NCI-H1694 (cell line): ENCODE measurements at places on chromosomes 11 and 22.
A peak's percentile ranks its signal among the peaks of the same experiment; 100 is the strongest.

DNA sequence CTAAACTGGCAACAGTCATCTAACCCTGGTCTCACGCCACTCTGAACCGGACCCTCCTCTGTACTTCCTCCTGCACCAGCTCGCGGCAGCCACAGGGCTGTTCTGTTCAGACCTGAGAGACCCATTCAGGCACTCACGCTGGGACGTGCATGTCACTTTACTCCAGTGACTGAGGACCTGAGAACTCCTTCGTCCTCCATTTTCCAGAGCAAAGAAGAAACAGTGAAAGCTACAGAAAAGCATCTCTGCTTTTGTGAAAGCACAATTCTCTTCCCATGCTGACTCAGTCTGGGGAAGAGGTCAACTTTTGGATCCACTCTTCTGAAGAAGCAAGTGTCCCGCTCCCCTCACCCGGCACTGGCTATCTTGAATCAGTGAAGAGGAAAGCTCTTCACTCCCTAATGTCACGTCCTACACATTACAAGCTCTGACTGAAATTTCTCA is 24.5 kb downstream of the PISD start:
- DNase-seq, result no peak

DNA sequence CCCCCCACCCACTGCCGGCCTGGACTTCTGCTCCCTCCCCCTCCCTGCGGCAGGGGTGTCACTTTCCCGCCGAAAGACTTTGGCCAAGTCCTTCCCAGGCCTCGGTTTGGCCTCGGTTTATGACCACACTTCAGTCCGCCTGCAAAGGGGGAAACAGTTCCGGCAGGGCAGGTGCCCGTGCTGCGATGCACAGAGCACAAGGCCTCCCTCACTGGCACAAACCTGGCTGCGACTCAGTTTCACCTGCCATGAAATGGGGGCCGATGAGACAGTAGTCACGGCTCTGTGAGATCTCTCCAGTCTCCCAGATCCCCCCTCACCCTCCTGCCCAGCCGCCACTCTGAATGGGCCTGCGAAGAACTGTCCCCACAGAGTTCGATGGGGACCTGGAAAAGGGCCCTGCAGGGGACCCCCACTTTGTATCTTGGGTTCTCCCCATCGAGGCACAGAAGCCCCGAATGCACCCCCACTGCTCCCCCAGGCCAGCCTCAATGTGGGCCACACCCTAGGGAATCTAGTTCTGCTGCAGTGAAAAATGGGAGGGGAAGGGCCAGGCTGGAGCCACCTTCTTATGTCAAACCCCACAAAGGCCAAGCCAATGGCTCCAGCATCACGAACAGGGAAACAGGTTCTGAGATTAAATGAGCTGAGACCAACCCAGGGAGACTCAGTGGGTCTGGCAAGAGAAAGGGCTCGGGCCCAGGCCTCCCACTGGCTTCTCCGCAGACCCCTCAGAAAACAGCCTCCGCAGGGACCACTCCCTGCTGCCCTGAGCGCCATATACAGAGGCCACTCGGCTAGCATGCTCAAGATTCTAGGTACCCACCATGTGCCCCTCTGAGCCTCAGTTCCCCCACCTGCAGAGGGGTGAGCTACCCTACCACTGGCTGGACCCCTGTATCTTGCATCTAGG is 29.0 kb downstream of the ARVCF start:
- no peak for DNase-seq

DNA sequence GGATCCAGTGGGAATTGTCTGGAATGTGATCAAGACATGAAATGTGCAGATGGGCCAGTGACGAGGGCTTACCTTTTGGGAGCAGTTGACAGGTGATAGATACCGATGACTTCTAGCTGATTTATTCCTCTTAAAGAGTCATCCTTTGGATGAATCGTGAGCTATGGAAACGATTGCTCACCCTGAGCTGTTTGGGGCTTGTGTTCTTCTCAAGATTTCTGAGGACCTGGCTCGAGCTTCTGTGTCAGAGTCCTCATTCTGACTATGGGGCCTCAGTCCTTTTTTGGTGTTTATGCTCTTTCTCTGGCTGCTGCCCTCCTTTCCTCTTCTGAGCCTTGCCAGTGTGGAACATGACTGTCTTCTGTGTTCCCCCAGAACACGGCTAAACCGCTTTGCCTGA is 11.9 kb upstream of the AMPD3 start:
- no peak for DNase-seq

GRCh38 chr11:111801135-111801534 is 34.9 kb upstream of the PPP2R1B start:
- no peak for DNase-seq

DNA sequence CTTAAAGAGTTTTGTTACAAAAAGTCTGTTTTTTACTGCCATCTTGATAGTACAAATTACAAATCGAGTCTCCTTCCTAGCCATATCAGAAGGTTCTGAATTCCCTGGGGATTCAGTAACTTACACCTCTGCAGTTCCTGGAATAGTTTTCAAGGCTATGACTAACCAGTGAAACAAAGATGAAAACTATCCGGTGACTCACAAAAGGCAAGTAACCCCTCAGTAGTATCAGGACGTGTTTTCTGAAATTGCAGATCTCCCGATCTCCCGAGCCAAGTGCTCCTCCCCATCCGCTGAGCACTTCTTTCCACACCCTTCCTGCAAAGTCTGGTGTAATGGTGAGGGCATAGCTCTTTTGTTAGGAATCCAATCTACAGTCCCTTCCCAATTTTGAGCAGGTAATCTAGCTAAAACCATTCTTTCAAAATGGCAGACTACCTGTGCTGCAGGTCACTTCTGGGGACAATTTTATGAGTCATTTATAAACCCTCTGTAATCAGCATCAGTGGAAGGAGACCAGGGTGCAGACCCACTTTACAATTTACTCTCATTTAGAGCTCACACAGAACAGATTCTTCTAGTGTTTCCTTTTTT is 7.7 kb downstream of the E2F8 start:
- no peak for DNase-seq

DNA sequence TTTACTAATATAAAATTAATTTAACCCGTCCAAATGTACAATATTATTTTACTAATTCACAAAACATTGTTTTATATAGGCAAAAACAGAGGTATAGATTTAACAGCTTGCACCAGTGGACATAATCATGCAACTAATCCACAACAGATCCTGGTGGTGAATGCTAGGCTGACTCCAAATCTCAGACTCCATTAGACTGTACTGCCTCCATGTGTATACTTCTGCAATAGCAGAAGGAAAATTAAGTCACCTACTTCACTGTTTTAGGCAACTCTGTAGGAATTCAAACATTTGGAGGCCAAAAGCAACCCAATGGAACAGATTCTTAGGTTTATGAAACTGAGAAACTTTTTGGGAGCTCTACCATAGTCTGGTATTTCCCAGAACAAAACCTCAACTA is 30.0 kb upstream of the RAB39A start:
- no peak for DNase-seq

DNA sequence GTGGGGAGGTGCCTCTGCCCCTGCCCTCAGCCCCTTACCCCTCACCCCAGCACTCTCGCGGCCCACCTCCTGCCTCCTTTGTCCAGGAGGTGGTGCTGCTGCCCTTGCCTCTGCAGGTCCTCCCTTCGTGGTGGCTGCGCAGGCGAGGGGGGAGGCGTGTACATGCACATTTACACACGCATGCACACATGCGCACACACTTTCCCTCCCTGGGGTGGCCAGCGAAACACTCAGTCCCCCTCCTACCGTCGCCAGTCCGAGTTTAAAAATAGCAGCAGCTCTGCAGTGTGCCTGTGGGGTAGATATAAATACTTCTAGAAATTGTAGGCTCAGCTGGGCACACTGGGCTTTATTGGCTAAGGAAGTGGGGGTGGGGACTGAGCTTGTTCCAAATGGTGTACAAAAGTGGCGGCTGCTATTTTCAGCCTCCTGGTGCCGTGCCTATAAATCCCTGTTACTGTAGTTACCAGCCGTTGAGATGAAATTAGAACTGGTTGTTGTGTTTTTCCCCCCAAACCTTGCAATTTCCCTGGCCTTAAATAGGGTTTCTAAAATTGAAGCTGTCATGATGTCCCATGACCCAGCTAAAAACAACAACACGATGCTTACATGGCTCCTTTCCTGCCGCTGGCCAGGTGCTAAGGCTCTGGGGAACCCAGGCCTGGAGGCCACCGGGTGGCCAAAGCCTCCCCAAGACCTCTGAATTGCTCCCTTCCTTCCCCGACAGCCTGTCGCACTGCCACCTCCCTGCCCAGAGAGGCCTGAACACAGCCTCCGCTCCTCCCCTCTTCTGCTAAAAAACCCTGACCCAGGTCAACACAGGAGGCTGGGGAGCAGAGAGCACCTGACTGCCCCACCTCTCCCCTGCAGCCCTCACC is 12.4 kb downstream of the PICK1 start:
- DNase-seq, result peak; percentile 38

GRCh38 chr11:16792426-16792825 is 54.0 kb downstream of the C11orf58 start:
- DNase-seq, result no peak

GRCh38 chr22:30291058-30291892 is 2.0 kb upstream of the CASTOR1 start:
- no peak for DNase-seq

DNA sequence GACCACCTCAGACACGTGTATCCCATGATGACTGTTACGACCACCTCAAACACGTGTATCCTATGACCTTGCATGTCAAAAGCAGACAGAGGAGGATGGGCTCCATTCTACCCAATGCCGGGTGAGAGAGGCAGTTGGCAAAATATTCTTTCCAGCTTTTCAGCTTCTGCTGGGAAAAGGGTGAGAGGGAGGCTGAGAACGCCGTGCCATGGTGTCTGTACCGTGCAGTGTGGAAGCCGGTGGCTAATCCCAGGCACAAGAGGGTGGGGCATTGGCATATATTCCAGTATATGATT is 1478.4 kb downstream of the TBC1D22A start:
- no peak for DNase-seq

- no peak for DNase-seq
Measured at GRCh38 chr22:33889748-33890147, 30.5 kb downstream of the LARGE1 start.

DNA sequence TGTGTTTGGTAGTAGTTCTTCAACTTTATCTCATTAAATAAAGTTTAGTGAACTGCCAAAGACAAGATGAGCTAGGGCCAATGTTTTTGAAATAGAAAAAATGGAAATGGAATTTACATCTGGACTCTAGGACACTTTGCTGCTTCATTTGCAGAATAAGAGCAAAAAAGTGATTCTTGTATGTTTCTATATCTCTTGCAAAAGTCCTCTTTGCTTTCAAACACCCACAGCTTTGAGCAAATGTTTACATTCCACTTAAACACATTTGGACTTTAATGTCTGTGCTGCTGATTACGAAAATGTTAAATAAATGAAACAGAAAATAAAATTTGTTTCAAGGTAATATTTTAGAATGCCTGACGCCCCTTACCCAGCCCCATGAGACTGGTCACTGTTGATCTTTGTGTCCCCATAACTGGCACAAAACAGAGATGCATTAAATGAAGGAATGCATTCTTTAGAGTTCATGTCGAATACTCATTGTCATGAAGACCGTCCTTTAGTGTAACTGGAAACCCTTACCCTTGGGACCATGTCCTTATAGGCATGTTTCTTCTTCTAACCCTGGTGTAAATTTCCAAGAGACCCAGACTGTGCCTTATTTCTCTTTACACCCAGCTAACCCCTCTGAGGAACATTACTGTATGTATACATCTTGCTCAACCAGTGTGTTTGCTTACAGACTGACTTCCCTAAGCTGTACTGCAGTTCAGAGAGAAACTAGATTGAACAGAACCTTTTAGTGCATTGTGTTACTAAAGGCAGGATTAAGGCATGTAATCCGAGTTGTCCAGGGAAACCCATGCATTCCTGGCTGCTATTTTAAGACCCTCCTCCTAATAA is 199.7 kb downstream of the NAV2 start:
- no peak for DNase-seq

DNA sequence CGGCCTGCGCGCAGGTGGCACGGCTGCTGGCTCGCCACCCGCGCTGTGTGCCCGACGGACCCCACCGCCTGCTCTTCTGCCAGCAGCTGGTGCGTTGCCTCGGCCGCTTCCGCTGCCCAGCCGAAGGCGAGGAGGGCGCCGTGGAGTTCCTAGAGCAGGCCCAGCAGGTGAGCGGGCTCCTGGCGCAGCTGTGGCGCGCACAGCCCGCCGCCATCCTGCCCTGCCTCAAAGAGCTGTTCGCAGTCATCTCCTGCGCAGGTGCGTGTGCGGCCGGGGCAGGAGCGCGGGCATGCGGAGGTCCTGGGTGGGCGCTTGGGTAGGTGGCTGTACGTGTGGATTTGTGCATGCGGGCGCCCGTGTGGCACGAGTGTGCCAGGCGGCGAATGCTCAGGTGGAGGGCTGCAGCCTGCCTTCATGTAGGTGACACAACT is 8.0 kb downstream of the USP35 start:
- no peak for DNase-seq

GRCh38 chr22:43241138-43241597 is 54.2 kb upstream of the TTLL12 start:
- DNase-seq, result no peak

- no peak for DNase-seq
Measured at GRCh38 chr11:44445500-44446365, 119.7 kb upstream of the CD82 start.

DNA sequence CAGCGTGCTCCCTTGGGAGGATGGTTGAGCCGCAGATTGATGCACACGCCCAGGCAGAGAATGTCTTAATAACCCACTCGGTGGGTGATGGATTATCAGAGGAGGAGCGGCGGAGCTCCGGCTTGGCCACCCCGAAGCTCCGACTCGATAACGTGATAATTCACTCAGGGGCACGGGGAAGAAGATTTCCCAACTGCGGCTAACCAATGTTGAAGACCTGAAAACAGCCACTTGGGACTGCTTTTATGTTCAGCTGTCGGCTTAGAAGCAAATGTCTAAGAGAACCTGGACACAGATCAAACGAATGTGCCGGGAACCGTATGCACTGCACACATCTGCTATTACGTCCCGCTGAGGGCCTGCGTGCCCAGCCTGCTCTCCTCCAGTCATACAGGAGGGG is 206.8 kb upstream of the CADM1 start:
- no peak for DNase-seq

- no peak for DNase-seq
Measured at GRCh38 chr22:24827296-24827695, 21.3 kb downstream of the SGSM1 start.

DNA sequence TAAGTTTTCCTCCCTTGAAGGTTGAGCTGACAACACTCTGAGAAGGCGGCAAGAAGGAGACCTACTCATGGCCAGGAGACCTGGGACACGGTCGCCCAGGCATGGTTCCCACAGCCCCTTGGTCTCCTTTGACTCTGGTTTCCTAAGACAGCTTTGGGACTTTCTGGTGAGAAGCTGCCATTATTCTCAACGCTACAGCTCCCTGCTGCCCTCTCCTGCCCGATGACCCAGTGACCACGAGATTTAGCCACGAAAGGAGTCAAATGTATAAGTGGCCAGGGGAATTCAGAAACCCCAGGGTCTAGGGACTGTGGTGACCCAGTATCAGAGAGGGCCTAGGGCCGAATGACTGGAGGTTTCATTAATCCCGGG is 699 bp upstream of the SDF2L1 start:
- no peak for DNase-seq
